ENCODE measurements at places on chromosomes 1 and 21.
A peak's percentile ranks its signal among the peaks of the same experiment; 100 is the strongest.

DNA sequence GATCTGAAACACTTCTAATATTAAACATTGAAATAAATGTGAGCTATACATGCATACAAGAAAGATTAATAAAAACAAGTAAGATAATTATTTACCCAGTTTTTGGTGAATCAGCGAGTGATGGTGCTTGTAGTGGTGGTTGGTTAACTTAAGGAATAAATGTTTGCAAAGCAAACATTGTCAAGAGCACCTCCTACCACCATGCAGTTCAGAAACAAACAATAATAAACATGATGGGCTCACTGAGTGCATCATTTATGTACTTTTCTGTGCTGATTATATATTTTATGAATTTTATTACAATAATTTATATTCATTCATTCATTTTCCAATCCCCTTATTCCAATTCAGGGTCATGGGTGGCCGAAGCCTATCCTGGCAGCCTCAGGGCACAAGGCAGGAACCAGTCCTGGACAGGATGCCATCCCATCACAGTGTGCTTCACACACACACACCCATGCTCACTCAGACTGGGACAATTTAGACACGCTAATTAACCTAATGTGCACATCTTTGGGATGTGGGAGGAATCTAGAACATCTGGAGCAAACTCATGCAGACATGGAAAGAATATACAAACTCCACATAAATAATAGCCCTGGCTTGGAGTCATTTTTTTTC lies 57.8 kb downstream of the ZMYM4 start:
- DNase-seq, result no peak

- DNase-seq, result no peak
Measured at GRCh38 chr1:61659061-61659460, 65.9 kb downstream of the TM2D1 start.

GRCh38 chr1:169892927-169893644 lies 610 bp downstream of the SCYL3 start:
- DNase-seq, result no peak

DNA sequence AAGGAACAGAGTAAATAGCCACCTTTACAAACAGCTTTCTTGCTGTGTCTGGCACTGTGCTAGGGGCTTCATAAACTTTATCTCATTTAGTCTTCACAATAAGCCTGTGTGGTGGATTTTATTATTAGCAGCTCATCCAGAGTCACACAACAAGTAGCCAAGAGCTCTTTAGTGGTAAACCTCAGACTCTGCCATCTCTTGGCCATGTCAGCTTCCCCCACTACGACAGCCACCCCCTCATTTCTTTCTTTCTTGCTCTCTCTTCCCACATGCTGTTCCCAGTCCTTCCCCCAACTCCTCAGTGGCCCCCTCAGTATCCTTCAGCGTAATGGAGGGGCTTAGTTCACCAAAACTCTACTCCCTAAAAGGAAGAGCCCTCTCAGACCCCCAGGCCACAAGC lies 1.2 kb upstream of the ZNF683 start:
- no peak for DNase-seq

- DNase-seq, result no peak
Measured at GRCh38 chr1:245356891-245357585, 202.3 kb downstream of the KIF26B start.

- no peak for DNase-seq
Measured at GRCh38 chr1:156586892-156587477, 4.6 kb upstream of the NAXE start.

DNA sequence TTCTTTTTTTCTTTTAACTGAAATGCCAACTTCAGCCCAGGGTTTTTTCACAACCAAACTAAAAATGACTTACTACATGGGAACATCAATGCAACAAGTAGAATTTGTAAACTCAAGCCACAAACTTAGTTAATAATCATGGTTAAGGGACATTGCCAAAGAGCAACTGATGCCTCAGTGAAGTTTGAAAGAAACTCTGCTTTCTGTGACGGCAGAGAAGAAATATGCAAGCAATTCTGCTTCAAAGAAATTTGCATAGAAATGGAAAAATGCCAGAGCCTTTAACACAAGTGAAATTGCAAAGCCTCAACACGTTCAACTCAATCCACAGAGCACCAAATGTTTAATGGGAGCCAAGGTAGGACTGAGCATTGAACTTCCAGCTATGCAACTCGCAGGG lies 5.0 kb upstream of the CHD5 start:
- no peak for DNase-seq

GRCh38 chr1:69914976-69915765 lies 290.2 kb downstream of the LRRC40 start:
- no peak for DNase-seq

- DNase-seq, result no peak
Measured at GRCh38 chr1:228935855-228936727, 200.8 kb downstream of the RHOU start.

- no peak for DNase-seq
Measured at GRCh38 chr1:201371792-201372191, 5.7 kb downstream of the TNNT2 start.

DNA sequence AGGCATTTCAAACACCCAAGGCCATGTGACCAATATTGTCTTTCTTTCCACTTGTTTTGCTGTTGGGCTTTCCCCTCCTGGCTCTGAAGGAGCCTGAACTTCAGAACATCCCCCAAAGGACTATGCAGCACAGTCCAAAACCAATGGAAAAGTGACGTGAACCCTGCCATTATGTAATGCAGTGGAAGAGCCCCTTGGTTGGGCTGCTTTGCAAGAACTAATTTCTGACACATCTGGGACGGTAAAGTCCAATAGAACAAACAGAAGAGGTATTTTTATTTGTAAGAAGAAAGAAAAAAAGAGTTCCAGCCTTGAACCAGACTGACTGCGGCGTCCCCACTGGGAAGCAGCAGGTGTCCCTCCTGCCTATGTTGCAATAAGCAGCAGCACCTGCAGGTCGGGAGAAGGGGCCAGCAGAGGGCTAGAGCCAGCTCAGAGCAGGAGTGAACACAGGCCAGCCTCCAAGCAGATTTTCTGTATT lies 116.7 kb downstream of the CDC7 start:
- no peak for DNase-seq

DNA sequence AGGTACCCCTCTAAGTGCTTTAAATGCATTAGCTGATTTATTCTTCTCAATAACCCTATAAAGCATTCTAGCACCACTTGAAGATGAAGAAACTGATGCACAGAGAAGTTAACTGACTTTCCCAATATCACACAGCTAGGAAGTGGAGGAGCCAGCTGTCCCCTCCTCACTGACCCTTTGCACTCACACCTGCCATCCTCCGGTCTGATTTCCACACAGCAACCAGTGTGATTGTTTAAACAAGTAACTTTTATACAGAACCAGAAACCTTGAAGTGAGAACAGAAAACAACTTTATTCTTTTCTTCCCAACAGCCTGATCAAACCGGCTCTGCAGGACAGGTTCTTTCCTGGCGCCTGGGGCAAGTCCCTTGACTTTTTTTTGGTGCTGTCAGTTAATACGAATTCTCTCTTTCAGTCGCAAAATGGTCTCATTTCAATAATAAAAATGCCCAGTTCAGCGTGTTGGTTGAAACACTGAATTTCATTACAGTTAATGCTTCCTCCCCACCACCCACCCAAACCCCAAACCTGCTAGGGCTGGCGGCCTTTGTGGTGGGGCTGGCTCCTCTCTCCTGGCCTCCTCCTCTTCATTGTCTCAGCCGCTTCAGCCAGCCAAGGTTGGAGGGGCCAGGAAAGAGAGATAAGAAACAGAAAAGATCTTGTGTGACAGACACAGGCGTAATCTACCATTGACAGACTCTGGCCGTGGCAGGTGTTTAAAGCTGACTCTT lies 26.4 kb upstream of the EEIG2 start:
- DNase-seq, result no peak

DNA sequence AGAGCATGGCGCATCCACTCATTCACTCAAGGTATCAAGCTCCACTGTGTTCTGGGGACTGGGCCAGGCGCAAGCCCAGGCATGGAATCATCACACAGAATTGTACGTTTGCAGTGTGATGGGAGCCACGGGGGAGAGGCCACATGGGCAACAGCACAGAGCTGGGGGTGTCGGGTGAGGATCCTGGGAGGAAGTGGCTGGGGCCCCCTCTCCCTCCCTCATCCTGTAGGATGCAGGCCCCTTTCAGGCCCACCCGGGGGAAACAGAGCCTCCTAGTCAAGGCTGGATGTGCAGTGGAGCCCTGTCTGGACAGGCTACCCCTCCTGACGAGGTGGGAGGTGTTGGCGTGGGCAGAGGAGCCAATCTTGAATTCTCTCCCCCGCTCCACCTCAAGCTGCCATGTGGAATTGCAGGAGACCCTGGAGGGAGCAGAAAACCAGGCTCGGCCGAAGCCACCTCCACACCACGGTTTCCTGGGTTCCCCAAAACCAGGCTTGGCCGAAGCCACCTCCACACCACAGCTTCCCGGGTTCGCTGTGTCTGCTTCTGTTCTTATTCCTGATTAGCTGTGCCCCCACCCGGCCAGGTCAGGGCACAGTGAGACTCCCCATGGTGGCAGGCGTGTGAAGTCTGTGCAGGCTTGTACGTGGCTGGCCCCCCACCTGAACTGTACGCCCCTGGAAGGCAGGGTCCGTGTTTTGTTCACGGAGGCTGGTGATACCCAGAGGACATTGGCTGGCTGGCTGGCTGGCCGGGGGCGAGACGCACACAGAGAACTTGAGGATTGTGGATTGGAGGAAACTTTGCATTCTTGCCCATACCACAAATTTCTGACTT lies 4.2 kb upstream of the C1orf174 start:
- no peak for DNase-seq

DNA sequence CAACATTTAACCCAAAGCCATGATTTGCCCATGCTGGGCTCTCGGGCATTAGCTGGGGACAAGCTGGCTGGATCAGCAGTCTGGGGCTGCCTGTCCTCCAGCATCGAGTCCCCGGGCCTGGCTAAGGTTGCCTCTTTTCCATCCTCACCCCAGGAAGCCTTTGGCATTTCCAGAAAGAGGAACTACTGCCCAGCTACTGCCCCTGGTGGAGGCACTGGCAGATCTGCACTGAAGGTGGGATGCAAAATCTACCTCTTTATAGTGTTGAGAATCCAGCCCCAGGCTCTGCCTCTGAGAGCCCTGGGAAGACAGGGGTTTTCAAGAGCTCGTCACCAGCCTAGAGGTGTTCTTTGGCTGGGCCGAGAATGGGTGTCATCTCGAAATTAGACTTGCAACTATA lies 635.9 kb downstream of the MATN1 start:
- DNase-seq, result no peak

GRCh38 chr1:179146911-179147310 lies 65.0 kb downstream of the TOR3A start:
- DNase-seq, result no peak

- DNase-seq, result no peak
Measured at GRCh38 chr1:31576201-31576669, at the start of gene TINAGL1. Gene TINAGL1 (plus strand): TSS chr1:31576515. CDS start chr1:31577149, 634 bp downstream.

- DNase-seq, result no peak
Measured at GRCh38 chr1:84497631-84498275, 8.4 kb upstream of the SPATA1 start.

DNA sequence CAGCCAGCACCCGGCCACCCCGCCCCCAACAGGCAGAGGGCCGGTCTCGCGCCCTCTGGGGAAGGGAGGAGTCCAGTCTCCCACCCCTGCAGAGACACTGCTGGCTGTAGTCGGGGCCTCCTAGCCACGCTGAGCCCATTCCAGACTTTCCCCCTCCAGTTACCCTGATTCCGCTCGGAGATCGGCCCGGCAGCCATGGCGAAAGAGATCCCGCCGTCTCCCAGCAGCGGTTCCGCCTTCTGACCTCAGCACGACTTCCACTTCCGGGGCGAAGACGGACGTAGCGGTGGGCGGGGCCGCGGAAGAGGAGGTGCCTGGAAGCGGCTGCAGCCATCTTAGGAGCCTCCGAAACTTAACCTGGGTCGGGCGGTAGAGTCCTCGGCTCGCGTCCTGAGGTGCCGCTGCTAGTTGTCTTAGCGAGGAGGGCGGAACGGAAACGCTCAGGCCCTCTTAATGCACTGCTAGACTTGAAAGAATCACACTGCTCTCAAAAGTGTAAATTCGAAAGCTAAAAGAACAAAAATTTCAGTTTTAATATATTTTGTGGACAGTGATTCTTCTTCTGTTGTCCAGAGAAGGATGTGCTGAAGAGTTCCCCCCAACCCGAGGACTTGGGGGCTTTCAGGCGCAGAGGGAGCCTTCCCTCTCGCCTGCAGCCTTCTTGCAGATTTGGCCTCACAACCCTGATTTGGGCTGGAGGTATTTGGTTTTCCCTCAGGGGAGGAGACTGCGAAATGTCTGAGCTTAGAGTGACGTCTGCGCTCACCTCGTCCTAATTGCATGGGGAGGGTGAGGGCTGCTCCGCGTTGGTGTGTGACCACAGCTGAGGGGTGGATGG lies at the start of gene SF3B4:
Gene SF3B4 (minus strand): TSS at position 241 of the 838 bp plus-strand sequence. CDS start 44 bp downstream, at position 197.
- DNase-seq, result peak; percentile 90

DNA sequence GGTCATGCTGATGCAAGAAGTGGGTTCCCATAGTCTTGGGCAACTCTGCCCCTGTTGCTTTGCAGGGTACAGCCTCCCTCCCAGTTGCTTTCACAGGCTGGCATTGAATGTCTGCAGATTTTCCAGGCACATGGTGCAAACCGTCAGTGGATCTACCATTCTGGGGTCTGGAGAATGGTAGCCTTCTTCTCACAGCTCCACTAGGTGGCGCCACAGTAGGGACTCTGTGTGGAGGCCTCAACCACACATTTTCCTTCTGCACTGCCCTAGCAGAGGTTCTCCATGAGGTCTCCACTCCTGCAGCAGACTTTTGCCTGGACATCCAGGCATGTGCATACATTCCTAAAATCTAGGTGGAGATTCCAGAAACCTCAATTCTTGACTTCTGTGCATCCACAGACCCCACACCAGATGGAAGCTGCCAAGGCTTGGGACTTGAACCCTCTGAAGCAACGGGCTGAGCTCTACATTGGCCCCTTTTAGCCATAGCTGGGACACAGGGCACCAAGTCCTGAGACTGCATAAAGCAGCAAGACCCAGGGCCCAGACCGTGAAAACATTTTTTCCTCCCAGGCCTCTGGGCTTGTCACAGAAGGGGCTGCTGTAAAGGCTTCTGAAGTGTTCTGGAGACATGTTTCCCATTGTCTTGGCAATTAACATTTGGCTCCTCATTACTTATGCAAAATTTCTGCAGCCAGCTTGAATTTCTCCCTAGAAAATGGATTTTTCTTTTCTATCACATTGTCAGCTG lies 466.2 kb upstream of the PBX1 start:
- DNase-seq, result no peak
